ENCODE measurements at places on chromosomes 6 and 20.

- no peak for DNase-seq
Measured at GRCh38 chr20:61795669-61796630, 269.7 kb downstream of the TAF4 start.

GRCh38 chr20:50015993-50016770 lies 33.4 kb downstream of the SNAI1 start:
- no peak for DNase-seq

- DNase-seq: no peak
Measured at GRCh38 chr20:25058051-25058846, at the start of gene ACSS1. Gene ACSS1 (minus strand): TSS chr20:25058139. CDS start chr20:25058102, 37 bp downstream.

GRCh38 chr20:20102716-20103258 lies 50.5 kb downstream of the CFAP61 start:
- no peak for DNase-seq

DNA sequence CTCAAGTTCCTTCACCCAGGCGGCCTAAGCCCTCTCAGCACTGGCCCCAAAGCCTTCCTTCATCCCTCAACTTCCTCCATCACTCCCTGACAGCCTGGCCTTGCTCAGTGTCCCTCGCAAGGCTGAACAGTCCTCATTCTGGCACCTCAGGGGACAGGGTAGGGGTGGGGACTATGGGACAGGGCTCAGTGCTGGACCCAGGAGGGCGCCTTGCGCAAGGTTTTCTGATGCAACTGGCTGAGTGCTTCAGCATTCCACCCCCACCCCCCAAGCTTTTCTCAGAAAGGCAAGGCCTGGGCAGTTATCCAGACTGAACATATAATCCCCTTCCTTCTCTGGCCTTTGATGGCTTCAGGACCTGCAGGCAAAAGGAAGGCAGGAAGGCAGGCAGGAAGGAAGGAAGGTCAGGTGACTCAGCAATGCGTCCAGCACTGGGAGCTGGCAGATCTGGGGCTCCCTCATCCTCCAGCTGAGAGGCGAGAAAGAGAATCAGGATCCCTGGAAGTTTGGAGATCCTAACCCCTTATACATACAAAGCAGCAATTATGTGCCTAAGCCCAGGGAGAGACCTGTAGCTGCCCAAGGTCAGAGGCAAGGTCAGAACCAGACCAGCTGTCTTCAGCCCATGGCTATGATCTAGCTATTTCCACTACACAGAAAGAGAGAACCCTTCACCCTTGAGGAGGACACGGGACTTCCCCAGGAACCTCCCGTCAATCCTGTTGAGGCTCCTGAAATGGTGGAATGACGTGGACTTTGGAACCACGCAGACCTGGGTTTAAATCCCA lies 8.6 kb upstream of the TRIB3 start:
- no peak for DNase-seq

GRCh38 chr20:53763707-53764414 lies 170.2 kb upstream of the ZNF217 start:
- DNase-seq: peak; percentile 86

DNA sequence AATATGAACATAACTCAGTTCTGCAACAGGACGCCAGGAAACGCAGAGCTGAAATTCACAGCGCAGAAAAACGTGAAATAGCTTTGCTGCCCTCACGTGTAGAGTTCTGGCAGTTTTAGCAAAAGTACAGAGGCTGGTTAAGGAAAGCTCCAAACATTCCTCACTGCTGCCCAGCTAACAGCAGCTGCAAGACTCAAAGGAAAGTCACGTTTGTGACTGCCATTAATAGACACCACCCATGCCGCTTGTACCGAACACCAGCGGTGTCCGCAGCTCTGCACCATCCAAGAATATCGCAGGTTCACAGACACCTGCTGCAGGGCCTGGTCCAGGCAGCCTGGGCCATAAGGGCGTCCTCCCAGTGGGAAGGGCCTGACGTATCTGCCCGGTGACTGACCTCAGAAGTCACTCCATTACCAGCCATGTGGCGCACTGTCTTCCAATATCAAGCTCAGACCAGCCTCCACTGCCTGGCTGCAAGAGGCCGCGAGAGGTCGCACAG lies 61.4 kb downstream of the WDR27 start:
- no peak for DNase-seq

Data from spinal cord (tissue), 10 donors.